DMS53 (cell line): ENCODE measurements at places on chromosomes 1 and 21.
A peak's percentile ranks its signal among the peaks of the same experiment; 100 is the strongest.

- DNase-seq, result no peak
Observed at GRCh38 chr1:48581270-48581669, 109.3 kb upstream of the SPATA6 start.

- no peak for DNase-seq
Observed at GRCh38 chr1:181680332-181680731, 197.0 kb downstream of the CACNA1E start.

- DNase-seq, result no peak
Observed at GRCh38 chr1:157311730-157312081, 173.5 kb upstream of the ETV3 start.

- no peak for DNase-seq
Observed at GRCh38 chr1:46298387-46298786, 5.0 kb downstream of the LRRC41 start.

- no peak for DNase-seq
Observed at GRCh38 chr1:54315099-54315498, 91.1 kb downstream of the SSBP3 start.

DNA sequence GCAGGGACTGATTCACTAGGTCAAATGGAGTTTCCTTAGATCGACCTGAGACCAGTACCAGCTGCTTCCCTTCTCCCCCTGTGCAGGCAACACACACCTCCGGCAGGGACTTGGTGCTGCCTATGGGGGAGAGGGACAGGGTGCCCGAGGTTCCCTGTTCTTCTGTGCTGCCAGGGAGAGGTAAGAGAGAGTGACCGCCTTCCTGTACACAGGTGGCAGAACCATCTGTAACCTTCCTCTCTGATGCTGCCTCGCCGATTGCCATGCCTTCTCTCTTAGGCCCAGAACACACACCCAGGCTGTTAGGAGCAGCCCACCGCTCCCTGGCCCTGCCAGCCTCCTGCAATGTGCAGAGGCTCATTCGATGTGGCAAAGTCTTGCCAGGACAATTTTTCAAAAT is 9.3 kb downstream of the MYOC start:
- no peak for DNase-seq

- DNase-seq, result no peak
Observed at GRCh38 chr1:119249283-119249682, 108.8 kb upstream of the WARS2 start.

GRCh38 chr21:27047658-27048314 is 80.9 kb upstream of the ADAMTS5 start:
- DNase-seq, result no peak

GRCh38 chr1:84632673-84633434 is 57.4 kb downstream of the SSX2IP start:
- peak; percentile 92 for DNase-seq

DNA sequence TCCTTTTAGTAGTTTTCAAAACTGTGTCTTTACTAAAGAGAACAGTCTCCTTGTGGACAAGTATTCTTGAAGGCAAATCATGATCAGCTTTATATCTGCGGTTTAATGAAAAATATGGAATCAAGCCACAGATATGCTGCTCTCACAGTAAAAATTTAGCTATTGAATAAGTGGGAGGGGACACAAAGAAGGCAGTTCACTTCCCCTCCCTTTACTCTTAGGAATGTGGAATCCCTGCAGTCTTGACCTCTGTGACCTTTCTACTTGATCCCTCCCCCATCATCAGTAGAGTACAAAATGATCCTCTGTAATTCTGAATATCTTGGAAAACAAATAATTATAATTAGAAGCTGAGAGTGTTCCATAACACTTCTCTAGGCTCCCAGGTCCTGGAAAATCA is 136.7 kb upstream of the HOOK1 start:
- no peak for DNase-seq

DNA sequence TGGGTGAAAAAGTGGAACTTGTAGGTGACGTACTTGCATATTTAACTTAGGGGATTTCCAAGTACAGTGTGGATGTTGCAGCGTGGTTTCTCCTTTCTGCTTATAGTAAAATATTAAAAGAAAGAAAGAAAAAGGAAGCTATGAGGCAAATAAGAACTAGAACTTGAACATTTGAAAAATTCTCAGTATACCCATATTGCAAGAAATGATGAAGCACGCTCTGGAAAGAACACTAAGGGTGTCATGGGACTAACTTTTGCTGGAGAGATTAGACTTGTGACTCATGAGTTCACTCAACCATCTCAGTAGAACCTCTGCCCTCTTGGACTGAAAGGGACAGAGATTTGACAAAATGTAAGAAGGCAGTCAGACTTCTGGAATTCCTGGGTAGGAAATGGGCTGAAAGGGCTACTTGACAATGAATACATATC is 704.5 kb upstream of the ADGRL4 start:
- DNase-seq, result no peak

GRCh38 chr1:42551590-42551989 is 88.5 kb downstream of the CCDC30 start:
- DNase-seq, result no peak

DNA sequence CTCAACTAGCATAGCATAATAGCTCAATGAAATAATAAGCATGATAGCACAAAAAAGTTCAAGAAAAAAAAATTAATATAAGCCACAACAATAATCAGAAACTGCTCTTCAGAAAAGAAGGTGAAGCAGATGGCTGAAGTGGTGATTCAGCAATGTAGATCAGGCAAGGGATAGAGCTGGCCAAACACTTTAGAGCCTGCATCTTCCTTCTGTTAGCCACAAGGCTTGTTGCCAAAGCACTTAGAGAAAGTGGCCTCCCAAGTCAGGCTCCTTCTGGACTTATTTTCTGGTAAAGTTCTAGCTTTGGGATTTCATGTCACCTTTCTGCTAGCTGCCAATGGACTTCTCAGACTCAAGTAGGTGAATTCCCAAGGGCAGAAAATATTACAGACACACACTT is 60.3 kb upstream of the C1orf87 start:
- DNase-seq, result peak; percentile 47

DNA sequence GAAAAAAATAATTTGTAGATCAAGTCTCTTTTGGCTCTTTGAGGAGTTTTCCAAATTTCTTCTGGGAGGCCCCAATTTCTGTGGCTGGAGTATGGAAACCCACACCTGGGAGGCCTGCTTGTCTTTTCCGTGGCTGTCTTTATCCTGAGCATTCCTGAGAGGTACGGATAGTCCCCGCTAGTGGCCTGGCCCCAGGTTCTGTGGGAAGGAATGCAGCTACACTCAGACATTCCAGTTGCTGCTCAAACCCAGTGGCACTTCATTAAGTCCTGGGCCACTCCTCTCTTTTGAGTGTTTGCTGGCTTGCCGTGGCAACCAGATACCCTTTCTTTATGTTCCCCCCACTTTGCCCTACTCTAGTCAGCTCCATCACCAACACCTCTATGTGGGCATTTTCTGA is 310.4 kb downstream of the ASTN1 start:
- no peak for DNase-seq

- no peak for DNase-seq
Observed at GRCh38 chr1:193634470-193634869, 448.1 kb upstream of the B3GALT2 start.

- DNase-seq, result peak; percentile 87
Observed at GRCh38 chr1:39720094-39720999, 18.3 kb upstream of the PPIE start.

DNA sequence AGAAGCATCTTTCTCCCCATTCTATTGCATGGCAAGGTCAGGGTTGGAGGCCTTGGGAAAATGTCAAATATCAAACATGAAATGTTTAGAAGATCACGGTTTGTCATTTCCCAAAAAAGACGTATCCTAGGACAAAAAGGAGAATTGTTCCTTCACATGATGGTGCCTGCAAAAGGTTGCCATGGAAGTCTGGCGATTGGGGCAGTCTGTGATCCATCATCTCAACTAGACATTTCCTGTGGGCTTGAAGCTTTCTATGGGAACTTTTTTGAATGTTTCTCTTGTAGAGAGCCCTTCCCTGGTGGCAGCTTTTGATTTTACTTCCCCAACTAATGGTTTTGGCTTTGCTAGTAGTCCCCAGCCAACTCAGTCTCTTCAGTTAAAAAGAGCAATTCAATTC is 106.3 kb downstream of the TGFB2 start:
- DNase-seq, result no peak

DNA sequence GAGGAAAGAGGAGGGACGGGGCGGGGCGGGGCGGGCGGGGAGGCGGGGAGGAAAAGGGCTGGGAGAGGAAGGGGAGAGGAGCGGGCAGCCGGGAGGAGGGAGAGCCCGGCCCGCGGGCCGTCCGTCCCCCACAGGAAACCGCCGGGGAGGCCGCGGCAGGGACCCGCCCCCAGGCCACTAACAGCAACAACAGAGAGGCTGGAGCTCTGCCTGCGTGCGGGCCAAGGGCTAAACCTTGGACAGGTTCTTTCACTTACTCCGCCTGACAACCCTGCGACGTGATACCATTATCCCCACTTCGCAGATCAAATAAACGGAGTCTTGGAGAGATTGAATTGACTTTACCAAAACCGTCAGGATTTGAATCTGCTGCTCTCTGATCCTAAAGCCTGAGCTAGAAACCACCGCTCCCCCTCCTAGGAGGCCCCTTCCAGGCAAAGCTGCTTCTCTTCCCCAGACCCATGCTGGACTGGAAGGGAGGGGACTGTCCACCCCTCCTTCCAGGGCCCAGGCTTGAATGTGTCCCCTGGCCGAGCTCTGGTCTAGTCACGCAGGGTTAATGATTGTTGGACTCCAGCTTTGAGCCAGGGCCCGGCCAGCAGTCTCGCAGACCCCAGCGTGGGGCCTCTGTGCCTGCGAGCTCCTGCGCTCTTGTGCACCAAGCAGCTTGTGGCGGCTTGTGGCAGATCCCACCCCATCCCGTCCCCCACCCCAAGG is at the start of gene EVA1B:
EVA1B (minus strand) TSS at position 10 of the 717 bp plus-strand sequence. CDS start 608 bp downstream, outside the sequence.
- DNase-seq, result peak; percentile 83

DNA sequence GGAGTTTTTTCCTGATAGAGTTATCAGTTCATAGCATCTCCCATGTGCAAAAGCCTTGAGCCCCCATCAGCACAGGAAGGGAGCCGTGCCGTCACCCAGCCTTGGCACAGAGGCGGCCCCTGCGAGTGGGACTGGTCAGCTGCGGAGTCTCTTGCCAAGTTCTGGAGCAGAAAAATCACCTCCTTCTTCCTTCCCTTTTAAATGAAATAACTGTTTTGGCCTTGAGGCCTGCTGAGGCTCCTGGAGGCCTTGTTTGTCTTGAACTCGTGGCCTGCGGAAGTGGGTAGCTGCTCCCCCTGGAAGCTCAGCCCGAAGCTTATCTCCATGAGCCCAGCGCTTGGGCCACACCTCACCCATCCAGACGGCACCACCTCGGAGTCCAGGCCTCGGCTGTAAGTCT is 145.7 kb upstream of the TMEM51 start:
- DNase-seq, result no peak

- no peak for DNase-seq
Observed at GRCh38 chr1:31957701-31958674, 19.8 kb upstream of the PTP4A2 start.

DNA sequence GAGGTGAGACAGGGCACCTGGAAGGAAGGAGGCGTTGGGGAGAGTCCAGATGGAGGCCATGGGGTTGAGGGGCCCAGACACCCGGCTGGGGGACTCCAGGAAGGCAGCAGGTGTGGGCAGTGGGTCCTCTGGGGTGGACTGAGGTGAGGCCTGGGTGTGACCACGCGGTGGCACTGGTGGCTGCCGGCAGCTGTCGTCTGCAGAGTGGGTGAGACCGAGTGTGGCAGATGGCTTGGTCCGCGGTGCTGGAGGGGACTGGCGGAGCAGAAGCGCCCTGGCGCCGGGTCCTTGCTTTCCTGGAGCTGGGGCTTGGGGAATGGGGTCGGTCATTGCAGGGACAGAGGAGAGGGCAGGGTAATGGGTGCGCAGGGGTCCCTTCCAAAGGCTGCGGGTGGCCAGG is 12.5 kb downstream of the AGRN start:
- DNase-seq, result no peak

- no peak for DNase-seq
Observed at GRCh38 chr1:201590474-201590873, 51.5 kb downstream of the NAV1 start.

DNA sequence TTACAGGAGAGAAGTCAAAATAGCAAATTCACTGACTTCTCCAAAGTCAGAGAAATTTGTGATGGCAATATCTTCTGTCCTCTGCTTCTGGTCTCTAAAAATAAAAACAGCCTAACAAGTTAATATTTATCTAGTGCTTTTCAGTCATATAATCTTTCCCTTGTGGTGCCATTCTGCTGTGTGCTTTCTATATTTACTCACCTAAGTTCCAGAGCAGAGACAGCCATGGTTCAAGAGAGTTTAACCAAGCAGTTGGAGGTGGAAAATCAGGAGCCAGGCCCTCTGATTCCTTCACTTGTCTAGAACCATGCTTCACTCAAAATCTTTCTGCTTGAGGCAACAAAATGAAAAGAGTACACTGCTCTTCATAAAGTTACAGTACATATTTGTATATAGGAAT is 39.3 kb downstream of the BRINP2 start:
- DNase-seq, result peak; percentile 69

DNA sequence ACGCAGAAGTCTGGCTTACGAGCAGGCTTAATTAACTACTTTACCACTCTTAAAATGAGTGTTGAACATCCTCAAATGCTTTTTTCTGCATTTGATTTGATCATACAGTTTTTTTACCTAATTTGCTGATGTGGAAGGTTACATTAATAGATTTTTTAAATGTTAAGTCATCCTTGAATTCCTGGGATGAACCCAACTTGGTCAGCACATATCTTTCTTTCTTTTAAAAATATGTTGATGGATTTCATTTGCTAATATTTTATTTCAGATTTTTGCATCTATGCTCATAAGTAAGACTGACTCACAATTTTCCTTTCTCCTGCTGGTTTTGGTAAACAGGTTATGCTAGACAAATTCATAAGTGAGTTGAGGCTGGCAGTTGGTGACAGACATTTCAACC is 82.9 kb downstream of the LHX4 start:
- no peak for DNase-seq

- DNase-seq, result no peak
Observed at GRCh38 chr1:27346991-27347624, 5.3 kb downstream of the SYTL1 start.

- DNase-seq, result no peak
Observed at GRCh38 chr1:167092653-167093052, 1.2 kb upstream of the STYXL2 start.

- peak; percentile 85 for DNase-seq
Observed at GRCh38 chr1:177615251-177615650, 354.6 kb downstream of the SEC16B start.

DNA sequence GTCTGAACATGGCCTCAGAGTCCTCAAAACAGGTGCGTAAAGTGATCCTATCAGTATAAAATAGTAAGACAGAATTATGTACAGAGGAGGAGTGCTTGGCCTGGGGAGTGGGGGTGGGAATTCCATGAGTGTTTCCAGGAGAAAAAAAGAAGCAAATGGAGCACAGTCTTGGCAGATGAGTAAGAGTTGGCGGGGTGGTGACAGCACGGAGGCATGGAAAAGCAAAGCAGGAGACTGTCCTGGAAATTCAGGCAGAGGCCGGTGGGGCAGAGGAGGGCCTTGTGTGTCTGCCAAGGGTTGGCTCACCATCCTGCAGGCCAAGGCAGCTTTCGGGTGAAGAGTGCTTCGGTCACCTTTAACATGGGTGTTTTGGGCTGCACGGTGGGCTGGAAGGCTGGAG is 63.4 kb downstream of the OPTC start:
- DNase-seq, result no peak

- peak; percentile 73 for DNase-seq
Observed at GRCh38 chr1:164617377-164618201, 58.6 kb downstream of the PBX1 start.

- peak; percentile 70 for DNase-seq
Observed at GRCh38 chr1:193417403-193417802, 231.0 kb upstream of the B3GALT2 start.
